ENCODE measurements at places on chromosomes 5 and 9.

GRCh38 chr5:135154961-135155360 is 120.9 kb upstream of the PITX1 start:
- no peak for DNase-seq

GRCh38 chr5:179920175-179920574 is 12.5 kb upstream of the TBC1D9B start:
- DNase-seq: no peak

DNA sequence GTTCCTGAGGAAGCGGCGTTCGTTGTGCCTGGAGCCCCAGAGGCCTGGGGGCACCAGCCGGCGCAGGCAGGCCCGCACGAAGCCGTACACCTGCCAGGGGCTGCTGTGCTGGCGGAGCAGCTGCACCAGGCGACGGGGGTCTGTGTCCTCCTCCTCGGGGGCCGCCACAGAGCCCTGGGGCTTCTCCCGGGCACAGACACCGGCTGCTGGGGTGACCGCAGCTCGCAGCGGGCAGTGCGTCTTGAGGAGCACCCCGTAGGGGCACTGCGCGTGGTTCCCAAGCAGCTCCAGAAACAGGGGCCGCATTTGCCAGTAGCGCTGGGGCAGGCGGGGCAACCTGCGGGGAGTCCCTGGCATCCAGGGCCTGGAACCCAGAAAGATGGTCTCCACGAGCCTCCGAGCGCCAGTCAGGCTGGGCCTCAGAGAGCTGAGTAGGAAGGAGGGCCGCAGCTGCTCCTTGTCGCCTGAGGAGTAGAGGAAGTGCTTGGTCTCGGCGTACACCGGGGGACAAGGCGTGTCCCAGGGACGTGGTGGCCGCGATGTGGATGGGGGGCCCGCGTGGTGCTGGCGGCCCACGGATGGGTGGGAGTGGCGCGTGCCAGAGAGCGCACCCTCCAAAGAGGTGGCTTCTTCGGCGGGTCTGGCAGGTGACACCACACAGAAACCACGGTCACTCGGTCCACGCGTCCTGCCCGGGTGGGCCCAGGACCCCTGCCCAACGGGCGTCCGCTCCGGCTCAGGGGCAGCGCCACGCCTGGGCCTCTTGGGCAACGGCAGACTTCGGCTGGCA is 1.3 kb downstream of the TERT start:
- no peak for DNase-seq

DNA sequence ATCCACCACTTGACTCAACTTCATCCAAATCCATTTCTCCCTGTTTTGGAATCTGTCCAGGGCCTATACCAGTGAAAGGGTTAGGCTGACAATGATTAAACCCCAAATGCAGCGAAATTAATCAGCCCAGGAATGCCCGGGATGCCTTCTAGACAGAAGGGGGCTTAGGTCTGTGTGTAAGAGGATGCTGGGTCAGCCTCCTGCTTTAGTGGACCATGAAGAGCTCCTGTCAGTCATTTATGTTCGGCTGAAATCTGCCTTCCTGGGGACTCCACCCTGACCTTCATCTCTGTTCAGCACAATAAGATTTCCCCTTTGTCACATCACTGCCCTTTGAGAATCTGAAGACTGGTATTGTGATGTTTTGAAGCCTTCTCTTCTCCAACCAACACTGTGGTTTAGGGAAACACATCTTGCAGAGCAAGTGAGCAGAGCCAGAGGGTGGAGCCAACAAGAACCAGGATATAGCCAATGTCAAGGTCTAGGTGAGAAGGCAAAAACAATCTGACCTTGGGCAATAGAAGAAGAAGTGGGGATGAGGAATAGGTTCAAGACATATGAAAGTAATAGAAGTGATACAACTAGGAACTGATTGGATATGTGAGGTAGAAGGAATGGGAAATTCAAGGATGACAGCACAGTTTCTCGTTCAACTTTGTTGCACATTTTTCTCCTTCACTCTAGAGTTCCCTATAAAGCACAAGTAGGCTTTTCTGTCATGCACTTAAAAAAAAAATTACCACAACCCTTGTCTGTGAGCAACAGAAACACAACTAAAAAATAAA is 234.4 kb downstream of the ARHGAP26 start:
- no peak for DNase-seq

GRCh38 chr5:34450338-34450737 is 205.8 kb upstream of the RAI14 start:
- no peak for DNase-seq

DNA sequence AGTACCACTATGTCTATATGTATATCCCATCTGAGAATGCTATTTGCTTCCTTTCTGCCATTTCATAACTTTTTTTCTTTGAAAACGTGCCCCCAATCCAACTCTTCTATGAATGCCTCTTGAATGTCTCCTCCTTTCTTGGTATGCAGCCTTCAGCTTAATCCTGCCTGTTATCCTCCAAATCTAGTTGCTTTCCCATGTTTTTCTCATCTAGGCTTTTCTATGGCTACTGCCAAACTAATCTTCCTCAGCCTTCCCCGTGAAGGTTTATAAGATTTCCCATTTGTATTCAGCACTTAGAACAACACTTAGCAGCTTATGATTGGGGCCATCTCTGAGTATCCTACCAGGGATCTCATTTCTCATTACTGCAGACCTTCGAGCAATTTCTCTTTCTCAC is 2.5 kb downstream of the TGFBR1 start:
- DNase-seq: no peak

DNA sequence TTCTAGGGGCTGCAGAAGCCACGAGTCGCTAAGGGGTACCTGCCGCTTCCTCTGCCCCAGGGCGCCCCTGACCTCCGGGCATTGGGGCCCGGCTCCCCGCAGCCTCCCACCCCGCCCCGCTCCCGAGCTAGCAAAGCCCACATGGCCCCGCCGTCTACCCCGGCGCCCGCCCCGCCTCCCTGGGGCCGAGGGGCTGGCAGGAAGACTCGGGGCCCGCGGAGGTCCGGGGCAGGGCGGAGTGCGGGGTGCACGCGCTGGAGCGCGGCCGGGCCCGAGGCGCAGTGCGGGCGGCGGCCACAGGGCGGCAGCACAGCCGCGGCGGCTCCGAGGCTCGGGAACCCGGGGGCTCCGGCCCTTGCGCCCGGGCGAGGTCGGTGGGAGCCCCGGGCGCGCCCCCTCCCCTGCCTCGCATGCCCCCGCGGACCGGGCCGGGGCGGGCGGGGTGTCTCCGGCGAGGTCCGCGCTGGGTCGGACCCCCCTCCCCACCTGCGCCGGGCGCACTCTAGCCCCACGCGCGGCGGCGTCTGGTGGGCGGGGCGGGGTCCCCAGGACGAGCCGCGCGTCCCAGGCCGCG is 6.7 kb downstream of the NRARP start:
- peak; percentile 78 for DNase-seq

DNA sequence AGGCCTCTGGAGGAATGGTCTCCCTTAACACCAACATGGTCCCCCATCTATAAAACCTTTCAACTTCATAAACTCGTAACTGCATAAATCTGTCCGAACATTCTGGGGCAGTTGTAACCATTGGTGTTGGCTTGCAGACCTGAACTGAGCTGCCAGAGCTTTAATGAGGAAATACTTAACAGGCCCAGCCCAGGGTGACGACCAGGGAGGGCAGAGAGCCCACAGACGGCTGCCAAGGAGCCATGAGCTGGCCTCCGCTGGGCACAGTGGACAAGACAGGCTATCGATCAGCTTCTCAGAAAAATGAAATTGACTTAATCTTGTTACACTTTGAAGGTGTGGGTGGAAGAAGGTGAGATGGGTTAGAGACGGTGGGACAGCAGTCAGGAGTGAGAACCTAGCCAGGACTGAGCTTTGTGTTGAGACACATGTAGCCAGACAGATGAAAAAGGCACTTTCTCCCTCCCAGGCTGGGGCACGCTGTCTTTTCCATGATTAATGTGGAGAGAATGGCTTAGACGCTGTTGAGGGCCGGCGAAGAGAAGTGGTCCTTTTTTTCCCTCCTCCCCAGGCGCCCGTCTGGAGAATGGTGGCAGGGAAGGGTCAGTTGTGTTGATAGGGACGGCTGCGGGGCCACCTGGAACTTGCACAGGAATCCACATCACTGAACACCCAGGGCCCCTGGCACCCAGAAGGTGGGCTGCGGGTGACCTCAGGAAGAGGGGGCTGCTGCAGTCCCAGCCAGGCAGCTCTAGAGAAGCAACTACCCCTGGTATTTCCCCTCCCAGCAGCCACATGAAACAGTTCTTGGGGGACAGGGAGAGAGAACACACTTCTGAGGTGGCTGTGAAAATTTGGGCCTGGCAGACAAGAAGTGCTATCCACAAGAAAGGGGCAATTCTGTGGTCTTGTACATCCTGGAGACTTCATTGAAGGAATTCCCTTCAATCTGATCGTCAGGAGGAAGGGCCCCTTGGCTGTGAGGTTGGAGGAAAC is 27.3 kb upstream of the TCOF1 start:
- DNase-seq: no peak

- DNase-seq: no peak
These were observed 155.9 kb upstream of the SHB start for GRCh38 chr9:38224941-38225340.

- peak; percentile 44 for DNase-seq
These were observed 5.7 kb upstream of the ADRB2 start for GRCh38 chr5:148820461-148821395.

- DNase-seq: no peak
These were observed 314.5 kb downstream of the SPATA31D1 start for GRCh38 chr9:82302968-82303655.

DNA sequence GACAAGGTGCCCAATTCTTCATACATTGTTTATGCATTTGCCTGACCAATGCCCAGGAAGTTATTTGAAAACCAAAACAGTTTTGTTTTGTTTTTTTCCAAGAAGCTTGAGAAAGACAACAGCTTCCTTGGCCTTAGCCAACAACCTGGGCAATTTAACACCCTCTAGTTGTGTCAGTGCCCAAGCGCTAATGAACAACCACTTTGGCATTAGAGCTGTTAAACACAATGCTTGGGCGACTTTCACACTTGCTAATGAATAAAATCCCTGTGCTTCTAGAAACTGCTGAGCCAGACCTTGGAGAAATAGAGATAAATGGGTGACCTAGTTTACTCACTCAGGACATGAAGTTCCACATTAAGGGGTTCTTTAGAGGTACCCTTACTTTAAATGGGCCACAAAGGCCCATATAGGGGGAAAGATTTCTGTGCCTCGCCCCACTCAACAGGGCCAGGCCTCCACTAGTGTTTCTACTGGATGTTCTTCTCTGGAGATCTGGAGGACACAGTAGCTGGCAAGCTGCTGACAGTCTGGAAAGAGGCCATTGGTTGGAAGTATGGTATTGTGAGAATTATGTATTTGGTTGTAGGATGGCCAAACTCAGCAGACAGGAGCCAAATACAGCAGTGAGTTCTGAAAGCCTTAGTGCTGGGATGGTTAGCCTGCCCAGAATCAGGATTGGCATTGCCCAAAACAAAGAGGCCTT is 179.8 kb downstream of the DOCK8 start:
- DNase-seq: no peak

DNA sequence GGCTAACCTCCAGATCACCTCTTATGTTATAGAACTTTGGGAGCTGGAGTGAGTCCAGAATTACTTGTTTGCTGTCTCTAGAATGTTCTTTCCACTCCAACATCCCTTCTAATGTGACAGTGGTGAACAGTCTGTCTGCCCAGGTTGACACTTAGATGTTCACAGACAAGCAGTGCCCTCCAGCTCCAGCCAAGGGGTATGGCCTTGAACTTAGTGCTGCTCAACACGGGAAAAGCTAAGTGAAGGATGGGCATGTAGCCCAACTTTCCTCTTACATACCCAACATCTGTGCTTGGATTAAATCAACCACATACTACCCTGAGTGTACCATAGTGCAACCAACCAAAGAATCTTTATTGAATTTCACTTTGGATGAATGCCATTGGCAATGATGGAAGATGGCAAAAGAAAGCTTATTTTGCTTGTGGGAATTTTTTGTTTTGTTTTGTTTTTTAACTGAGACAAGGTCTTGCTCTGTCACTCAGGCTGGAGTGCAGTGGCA is 201.2 kb downstream of the NXNL2 start:
- no peak for DNase-seq

GRCh38 chr5:179288809-179289185 is 56.5 kb downstream of the ADAMTS2 start:
- no peak for DNase-seq

DNA sequence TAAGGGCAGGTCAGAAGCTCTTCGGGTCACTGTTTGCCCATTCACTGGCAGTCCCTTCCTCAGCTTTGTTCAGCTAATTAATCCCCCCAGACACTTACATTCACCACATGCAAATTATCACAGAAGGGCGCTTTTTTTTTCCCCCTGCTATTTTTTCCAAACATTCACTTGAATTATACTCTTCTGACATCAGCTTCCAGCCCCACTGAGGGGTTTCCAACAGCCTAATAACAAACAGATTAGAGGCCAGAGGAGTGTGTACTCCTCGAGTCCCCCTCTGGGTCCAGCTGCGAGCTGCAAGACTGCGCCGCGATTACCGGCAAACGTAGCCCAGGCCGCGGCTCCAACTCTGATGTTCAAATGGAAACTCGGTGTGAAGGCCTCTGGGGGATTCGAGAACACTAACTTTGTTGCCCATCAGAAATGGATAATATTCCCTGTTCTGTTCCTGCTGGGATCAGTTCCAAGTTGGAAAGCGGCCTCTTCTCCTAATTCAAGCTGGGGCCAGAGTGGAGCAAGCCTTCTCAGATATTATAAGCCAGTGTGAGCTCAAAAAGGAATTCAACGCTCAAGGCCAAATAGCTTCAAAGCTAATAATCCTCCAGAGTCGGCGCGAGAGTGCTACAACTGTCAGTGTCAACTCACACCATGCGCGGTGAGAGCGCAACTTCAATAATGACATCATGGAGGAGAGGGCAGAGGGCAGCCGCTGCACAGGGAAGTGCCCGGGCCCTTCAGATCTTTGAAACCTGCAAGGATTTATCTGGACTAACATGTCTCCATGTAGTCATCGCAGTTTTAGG is 560.8 kb downstream of the BNC2 start:
- no peak for DNase-seq

GRCh38 chr9:80426992-80427391 is 855.2 kb downstream of the TLE4 start:
- DNase-seq: no peak

GRCh38 chr5:95939465-95939864 is 22.2 kb downstream of the ELL2 start:
- DNase-seq: no peak

DNA sequence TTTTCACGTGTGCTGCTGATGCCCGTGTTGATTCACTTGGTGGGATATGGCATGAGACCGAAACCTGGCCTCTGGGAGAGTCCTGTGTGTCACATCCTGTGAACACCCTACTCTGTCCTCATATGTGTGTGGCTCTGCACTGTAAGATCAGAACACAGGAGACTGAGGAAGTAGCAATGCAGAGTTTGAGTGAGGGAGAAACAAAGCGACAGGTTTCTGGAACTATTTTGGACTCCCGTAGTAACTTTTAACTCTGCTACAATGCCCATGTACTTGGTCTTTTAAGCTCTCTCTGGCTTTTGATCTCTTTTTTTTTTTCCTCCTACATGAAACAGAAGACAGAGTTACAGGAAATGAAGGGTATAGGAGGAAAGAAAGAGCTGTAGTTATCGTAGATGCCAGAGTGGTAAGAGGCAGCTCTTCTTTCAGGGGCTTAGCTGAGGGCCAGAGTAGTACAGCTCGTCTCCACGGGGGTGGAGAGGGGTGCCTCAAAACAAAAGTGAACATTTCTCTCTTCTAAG is 26.6 kb downstream of the GRAMD2B start:
- DNase-seq: peak; percentile 8

- no peak for DNase-seq
These were observed 577.2 kb upstream of the ZNF608 start for GRCh38 chr5:125323613-125324012.

GRCh38 chr5:126395198-126395597 is 28.0 kb upstream of the GRAMD2B start:
- DNase-seq: no peak

Measured in RPMI8226 (cell line).